HEK293T (cell line): ENCODE measurements at places on chromosomes 1 and 21.

DNA sequence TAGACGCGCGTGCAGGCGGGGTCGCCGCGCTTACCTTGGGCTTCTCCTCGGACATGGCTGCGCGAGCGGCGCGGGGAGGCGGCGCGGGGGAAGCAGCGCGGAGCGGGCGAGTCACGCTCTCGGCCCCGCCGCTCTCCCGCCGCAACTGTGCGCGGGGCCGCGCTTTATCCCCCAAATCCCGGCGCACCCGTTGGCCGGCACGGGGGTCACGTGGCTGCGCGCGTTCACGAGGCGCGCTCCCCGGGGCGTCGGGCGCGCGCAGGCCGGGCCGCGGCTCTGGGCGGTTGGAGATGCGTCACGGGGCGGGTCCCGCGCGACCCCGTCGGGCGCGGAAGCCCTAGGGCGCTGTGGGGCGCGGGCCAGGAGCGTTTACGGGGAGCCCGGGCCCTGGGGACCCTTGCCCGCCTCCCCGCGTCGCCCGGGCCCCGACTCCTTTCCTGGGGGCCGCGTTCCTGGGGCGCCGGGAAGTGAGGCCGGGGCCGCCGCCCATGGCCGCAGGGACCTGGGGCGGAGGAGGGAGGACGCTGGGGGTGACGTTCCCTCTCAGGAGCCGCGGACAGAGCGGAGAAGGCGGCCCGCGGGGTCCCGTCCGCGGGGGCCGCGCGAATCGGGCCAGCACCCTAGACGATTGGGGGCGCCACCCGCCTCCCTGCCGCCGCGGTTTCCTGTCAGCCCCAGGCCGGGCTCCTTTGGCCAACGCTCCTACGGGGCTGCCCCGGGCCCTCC is at the start of gene SUMO3:
SUMO3 (minus strand) TSS at position 149 of the 726 bp plus-strand sequence; CDS start at position 55, 94 bp downstream.
- peak; percentile 92 for DNase-seq

GRCh38 chr1:10401281-10401680 is 2.4 kb downstream of the PGD start:
- no peak for DNase-seq

DNA sequence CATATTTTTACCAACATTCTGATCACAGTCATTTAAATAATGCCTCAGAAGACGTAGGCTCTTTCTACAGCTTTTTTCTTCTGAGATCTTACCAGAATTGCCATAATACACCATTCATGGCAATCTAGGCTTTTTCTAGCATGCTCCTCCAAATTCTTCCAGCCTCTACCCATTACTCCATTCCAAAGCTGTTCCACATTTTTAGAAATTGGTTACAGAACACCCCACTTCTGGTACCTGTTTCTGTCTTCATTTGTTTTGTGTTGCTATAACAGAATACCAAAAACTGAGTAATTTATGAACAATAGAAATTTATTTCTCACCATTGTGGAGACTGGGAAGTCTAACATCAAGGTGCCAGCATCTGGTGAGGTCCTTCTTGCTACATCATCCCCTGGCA is 385.4 kb downstream of the BRINP2 start:
- DNase-seq, result no peak

DNA sequence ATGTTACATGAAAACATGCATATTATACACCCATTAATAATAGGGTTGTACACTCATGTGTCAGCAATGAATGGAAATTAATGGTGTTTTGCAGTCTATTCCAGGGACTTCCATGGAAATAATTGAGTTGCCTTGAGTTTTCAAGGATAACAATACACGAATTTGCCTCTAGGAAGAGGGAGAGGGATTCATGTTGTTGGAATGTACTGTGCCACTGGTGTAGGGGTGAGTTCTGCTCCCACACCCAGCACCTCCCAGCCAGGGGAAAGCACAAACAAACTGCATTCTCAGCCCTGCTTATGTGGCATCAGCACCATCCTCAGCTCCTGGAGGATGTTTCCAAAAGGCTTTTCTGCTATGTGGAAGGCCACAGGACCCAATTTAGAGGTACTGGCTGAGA is 57.8 kb downstream of the BCAR3 start:
- DNase-seq, result no peak

DNA sequence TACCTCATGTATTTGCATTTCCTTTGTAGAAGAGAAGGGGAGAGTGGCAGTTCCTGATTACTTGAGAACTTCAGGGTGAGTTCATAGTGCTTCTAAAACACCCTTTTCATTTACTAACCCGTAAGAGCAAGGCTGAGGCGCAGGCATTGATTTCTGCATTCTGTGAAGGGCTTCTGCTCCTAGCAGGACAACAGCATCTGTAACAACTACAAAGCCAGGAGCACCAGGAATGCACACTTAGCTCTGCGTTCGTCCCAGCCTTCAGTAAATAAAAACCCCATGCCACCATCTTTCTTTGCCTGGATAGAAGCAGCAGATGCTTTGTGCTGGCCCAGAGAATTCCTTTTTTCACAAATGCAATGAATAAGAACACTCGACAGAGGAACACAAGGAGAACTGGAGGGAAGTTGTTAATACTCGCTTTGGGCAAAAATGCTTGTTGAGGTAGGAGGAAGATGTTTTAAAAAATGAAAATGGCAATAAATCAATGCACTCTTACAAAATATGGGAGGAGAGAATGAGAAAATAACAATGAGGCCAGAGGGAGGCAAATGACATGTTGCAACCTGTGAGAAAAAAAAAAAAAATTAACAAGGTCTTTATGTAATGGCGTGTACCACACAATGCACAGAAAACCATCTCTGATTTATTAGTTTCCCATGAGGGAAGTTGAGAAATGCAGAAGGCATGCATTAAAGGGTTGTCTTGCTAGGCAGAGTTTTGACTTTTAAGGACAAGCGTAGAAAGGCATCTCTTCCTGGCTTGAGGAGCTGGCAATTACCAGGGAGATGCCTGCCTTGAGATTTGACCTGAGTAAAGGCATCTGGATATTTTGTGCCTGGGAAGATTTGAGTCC is 418.8 kb downstream of the DISC1 start:
- no peak for DNase-seq

DNA sequence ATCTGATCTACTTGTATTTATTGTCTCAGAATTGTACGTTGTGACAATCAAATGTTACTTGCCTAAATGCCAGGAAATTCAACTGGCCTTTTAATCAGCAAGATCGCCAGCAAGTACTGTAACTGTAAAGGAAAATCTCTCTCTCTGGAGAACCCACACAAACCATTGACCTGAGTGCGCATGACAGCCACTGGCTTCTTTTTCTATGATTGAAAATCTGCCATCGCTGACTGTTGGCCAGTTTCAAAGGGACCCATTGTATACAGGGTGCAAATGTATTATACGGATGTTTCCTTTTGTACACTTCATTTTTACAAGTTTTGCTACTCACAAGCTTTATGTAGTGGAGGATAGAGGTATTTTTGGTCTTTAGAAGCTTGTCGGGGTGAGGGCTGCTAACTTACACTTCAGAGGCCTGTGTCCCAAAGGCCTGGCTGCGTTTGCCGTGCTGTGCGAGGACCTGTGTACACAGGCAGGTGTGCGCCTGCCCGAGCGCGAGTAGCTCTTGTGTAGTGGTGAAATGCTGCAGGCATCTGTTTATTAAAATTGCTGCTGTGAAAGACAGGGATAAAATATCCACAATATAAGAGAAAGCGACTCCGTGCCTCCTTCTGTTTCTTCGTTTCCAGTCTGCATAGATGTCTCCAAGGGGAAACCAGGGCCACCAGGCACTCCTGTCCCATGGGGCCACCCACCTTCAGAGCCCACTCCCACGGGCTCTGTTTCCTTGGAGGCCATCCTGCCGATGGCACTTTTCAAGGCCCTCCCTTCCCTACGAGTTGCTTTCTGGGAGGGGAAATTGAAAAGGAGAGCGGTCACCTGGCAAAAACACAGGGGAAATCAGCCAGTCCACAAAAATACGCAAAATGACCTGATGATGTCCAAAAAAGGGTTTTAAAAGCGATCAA is 25.3 kb upstream of the TRAPPC10 start:
- no peak for DNase-seq
